ENCODE measurements at places on chromosomes 3 and 15. TPM values are rescaled to one million over a fixed set of nuclear protein-coding genes. Genes with fewer than 3 reads are reported as not detected.

The GOLGA8M gene
- total RNA-seq = 0.07 TPM

The CCR2 gene
- not detected for total RNA-seq

The MELTF gene
- 63.0 TPM for total RNA-seq

The TMEM207 gene
- not detected for total RNA-seq
